ENCODE measurements at places on chromosomes 3 and 15. TPM values are rescaled to one million over a fixed set of nuclear protein-coding genes. Genes with fewer than 3 reads are reported as not detected.

The HTR3E gene
- not detected for total RNA-seq

The EPHB1 gene
- 14.6 TPM for total RNA-seq

The EAF2 gene
- 18.5 TPM for total RNA-seq

The LPCAT4 gene
- total RNA-seq: 18.1 TPM

The GOLGA6L2 gene
- total RNA-seq: not detected

The TMEM207 gene
- total RNA-seq: not detected

The CYP11A1 gene
- total RNA-seq: 0.89 TPM

The FETUB gene
- not detected for total RNA-seq

The OCA2 gene
- 7.5 TPM for total RNA-seq

The RNU5B-1 gene
- total RNA-seq: 78.5 TPM

The VWA5B2 gene
- total RNA-seq: 12.0 TPM

The GOLGA8K gene
- total RNA-seq: 0.50 TPM

The UBAP1L gene
- total RNA-seq: 5.8 TPM

The DNASE1L3 gene
- total RNA-seq: 7.5 TPM

The ASB14 gene
- 0.59 TPM for total RNA-seq

The EPHA3 gene
- 43.0 TPM for total RNA-seq

The ITGA11 gene
- 9.0 TPM for total RNA-seq

The DNAH12 gene
- total RNA-seq: 2.8 TPM

The MESP2 gene
- total RNA-seq: not detected

The DUOXA1 gene
- total RNA-seq: not detected

The TTC23 gene
- total RNA-seq: 23.8 TPM

The LMOD3 gene
- total RNA-seq: 0.50 TPM

The GOLGA8G gene
- total RNA-seq: not detected

The CEP152 gene
- total RNA-seq: 6.6 TPM

The GCNT3 gene
- 0.22 TPM for total RNA-seq

The SLC6A1 gene
- 228 TPM for total RNA-seq

The ZDHHC3 gene
- 95.8 TPM for total RNA-seq

The HYAL1 gene
- total RNA-seq: 3.2 TPM

The LDHAL6B gene
- not detected for total RNA-seq

The GOLGA6A gene
- total RNA-seq: 0.59 TPM

The ANKUB1 gene
- 3.3 TPM for total RNA-seq

The PCCB gene
- 65.7 TPM for total RNA-seq

The ZMAT3 gene
- total RNA-seq: 28.8 TPM

The SLCO3A1 gene
- total RNA-seq: 6.3 TPM

The A4GNT gene
- not detected for total RNA-seq

The HGD gene
- 0.50 TPM for total RNA-seq

The MEIS2 gene
- 40.1 TPM for total RNA-seq

The ANKRD63 gene
- total RNA-seq: not detected

The ZNF280D gene
- 98.6 TPM for total RNA-seq

The CCR3 gene
- not detected for total RNA-seq

The MOBP gene
- total RNA-seq: 433 TPM

The NEK4 gene
- total RNA-seq: 47.3 TPM
